ENCODE measurements at places on chromosomes 16 and 17.

DNA sequence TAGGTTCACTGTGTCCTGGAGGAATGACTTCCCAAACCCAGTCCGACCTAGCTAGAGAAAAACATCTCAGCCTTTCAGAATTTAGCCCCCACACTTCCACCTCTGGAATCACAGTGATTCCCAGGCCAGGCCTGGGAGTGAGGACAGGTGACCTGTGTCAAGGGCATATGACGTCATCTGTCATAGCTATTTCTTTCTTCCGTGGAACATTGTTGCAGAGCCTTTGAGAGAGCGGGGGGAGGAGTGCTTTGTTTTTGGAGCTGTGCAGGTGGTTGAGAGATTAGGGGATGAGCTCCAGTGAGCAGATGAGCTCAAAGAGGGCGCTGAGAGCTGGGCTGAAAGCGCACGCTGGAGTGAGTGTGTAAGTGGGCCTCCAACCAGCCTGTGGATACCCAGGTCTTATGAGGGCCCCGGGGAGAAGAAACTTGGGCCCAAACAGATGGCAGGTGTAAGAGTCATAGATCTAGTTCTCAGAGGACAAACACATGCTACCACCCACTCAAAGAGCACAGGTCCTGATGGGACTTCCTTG lies 344.8 kb downstream of the SNX29 start:
- no peak for DNase-seq

DNA sequence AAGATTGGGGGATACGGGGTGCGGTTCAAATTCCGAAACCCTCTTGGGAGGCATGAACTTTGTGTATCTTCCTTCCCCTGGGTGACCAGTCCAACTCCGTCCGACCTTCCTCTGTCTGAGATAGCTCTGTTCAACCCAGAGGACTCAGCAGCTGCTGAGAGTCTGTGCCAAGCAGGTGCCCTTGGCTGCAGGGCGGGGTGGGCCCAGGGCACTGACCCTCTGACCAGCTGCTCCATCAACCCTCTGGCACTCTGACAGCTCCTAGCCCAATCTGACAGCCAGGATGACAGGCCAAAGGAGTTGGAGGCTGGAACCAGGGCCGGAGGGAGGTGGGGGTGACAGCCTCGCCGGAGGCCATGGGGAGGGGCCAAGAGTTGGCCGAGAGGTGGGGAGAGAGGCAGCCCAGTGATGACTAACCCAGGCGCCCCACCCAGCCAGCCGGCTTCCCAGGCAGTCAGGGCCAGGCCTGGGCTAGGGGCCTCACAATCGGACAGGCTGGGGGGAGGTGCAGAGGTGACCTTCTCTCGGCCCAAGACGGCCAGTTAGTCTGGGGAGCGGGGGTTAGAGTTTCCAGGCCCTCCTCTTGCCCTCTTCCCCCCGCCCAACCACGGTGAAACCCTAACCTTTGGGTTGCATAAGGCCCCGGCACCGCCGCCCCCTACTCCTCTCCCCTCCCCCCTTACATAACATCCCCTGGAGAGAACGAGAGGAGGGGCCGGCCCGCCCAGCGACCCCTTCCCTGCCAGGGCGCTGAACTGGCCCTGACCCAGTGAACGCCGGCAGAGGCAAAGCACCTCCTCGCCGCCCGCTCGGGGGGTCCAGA lies 5.0 kb upstream of the TLCD2 start:
- no peak for DNase-seq

DNA sequence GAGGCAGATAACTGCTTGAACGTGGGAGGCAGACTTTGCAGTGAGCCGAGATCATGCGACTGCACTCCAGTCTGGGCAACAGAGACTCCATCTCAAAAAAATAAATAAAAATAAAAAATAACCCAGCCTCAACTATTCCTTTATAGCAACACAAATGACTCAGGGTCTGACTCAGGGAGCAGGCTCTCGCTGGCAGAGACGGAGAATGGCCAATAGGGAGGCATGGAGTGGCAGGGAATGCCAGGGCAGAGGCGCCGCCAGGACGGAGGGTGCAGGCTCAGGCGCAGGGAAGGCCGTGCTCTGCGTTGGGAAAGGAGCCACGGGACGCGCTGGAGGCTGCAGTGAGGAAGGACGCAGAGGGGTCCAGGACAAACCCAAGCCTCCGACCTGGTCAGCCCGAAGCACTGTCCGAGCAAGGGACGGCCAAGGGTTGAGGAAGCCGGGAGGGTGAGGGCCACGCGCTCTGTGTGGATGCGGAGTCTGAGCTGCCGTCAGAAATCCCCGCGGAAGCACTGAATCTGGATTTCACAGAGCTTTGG lies 40.3 kb downstream of the PKD1 start:
- no peak for DNase-seq

DNA sequence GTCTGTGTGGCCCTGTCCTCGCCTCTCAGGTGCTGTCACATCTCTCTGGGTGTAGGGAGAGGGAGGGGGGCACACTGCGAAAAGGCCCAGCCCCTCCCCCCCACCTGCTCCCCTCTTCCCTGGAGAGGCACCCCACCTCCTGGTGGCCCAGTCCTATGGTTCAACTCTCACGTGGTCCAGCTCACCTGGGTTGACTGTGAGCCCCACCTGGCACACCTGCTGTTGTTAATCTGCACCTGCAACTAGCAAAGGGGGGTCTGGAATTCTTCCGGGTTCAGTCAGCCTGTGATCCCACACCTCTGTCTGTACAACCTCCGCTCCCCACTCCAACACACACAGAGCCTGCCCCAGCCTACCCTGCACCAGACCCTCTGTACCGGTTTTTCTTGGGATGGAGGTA lies 2.0 kb upstream of the SYNGR2 start:
- DNase-seq: no peak

DNA sequence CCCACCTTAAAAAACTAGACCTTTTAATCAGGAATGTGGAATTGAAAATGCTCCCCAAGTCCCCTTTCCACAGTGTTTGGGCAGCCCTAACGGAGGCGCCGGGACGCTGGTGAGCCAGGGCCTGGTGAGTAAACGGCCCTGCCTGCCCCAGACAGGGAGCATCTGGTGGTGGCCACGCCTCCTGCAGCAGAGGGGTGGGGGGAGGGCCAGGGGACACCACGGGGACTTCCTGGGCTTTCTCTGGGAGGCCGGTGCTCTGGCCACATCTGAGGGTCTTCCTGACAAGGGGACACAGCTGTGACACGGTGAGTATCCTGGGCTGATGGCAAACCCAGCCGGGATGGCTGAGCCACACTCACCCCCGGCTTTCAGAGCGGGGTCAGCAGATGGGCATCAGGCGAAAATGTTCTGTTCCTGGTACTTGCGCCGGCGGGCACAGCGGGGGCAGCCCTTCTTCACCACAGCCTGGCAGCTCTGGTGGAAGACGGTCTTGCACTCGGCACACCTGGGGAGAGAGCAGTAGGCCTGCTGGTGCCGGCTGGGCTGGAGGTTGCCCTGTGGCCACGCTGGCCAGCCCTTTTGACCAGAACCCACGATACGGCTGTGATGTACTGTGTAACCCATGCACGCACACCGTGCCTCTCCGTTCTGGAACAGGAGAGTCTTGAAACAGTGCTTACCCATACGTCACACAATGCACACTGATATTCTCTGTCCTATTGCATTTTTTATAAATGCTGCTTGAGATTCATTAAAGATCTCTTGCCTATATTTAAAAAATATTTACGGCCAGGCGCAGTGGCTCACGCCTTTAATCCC lies 5.0 kb upstream of the ARHGAP27 start:
- DNase-seq: no peak

DNA sequence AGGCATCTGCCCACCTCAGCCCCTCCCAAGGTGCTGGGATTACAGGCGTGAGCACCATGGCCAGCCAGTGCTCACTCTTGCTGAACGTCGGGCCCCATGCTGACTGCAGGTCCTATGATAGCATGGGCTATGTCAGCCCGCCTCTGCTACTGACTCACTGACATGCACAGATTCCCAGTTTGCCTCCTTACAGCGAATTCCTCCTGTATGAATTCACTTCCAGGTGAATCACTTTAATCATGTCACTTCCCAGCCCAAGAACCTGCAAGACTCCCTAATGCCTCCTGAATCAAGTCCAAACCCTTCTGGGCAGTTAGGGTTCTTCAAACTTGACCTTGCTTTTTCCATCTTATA lies 16.1 kb upstream of the UBTF start:
- no peak for DNase-seq

DNA sequence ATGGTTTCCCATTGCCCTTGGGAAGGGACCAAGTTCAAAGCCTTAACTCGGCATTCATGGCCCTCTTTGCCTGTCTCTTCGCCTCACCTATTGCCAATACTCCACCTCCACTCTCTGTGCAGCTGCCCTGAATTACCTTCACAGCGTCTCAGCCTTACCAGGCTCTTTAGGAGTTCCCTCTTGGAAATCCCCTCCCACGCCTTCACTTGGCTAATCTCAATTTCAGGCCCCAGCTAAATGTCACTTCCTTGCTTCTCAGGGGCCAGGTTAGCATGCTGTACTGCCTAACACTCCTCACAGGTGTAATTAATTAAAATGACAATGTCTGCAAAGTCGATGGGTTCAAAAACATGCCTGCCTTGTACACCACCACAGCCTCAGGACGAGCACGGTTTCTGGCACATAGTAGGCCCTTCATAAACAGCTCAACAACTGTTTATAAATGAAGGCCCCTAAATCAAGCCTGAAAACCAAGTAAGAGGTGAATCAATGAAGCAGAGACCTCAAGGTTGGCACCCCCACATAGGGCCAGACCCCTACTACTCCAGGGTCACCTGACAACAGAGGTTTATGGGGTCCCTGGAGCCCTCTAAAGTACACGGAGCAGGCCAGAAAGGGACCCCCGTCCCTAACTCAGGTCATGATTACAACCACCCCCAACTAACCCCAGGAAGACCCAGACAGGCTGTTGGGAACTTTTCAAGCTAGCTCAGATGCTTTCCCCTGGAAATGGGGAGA lies 11.2 kb upstream of the EEF2K start:
- no peak for DNase-seq

- DNase-seq: no peak
Observed at GRCh38 chr17:8225813-8226535, 15.6 kb upstream of the AURKB start.

DNA sequence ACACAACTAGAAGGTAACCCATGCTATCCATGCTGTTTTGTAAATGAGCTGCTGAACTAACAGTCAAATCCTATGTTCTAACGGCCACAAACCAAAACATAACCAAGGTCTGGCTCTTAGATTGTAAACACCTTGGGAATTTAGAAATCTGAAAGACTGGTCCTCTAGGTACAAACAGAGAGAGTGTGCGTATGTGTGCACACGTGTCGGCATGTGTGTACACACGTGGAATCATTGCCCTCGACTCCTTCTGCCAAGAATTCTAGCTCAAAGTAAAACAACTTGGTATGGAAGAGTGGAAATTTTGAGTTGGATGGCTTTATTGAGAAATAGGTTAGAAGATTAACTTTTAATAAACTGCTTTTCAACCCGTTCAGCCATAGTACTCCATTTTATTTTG lies 18.1 kb upstream of the GHDC start:
- no peak for DNase-seq

- DNase-seq: no peak
Observed at GRCh38 chr16:89880477-89881367, 7.3 kb downstream of the TCF25 start.

DNA sequence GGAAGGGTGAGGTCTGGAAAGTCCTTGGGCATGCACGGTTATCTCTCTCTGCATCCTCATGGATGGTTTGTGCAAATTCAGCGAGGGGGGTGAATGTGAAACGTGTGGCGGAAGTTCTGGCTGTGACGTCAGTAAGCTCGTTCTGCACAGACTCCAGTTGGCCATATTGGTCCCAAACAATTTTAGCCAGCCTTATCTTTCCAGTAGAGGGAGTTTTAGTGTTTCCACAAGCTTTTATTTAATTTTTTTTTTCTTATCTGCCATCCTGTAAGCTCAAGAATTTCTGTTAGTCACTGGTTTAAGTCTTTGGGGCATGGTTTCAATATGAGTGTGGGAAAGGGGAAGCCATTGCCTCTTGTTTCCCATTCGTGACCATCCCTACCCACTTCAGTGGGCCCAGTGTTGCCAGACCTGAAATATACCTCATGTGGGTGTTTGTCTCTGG lies 39.0 kb downstream of the HLF start:
- no peak for DNase-seq

- no peak for DNase-seq
Observed at GRCh38 chr16:6665126-6665525, 667.5 kb upstream of the RBFOX1 start.

GRCh38 chr17:60901242-60901641 lies 223.6 kb downstream of the BCAS3 start:
- DNase-seq: no peak

DNA sequence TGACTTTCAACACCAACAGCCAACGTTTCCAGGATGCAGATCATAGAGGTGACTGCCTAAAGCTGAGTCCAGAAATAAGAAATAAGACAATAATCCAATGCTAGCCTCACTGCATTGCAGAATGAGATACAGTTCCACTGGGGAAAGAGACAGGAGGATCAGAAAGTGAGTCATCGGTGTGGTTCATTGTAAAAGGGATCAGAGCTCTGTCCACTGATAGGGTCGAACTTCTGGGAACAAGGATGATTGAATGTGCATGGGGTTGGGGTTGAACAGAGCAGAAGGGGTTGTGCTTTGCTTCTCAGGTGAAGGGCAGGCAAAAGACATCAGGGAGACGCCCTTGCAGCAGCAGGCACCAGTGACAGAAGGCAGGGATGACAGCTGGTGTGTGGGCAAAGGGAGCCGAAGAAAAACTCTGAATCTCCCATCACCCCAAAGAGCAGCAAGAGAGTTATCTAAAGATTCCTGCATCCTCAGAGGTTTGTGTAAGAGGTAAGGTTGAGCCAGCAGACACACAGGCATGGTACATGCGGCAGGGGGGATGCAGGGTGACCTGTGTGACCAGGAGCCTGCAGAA lies 16.4 kb downstream of the CLEC10A start:
- DNase-seq: no peak

DNA sequence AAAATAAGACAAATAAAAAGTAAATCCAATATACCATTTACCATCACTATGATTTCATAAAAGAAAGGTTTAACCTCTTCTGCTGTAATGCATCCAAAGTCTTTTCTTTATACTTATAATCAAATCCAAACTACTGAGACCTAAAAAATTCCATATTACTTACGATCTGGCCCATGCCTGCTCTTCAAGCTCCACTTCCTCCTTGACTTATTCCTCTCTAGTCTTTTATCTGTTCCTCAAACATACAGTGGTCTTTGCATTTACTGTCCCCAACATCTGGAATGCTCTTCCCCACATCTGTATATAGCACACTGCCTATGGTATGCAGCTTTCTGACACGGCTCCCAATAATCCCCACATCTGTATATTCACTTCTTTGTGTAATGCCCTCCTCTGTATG lies 33.8 kb downstream of the PCTP start:
- DNase-seq: no peak
